ENCODE measurements at places on chromosomes 7 and 10.
A peak's percentile ranks its signal among the peaks of the same experiment; 100 is the strongest.

DNA sequence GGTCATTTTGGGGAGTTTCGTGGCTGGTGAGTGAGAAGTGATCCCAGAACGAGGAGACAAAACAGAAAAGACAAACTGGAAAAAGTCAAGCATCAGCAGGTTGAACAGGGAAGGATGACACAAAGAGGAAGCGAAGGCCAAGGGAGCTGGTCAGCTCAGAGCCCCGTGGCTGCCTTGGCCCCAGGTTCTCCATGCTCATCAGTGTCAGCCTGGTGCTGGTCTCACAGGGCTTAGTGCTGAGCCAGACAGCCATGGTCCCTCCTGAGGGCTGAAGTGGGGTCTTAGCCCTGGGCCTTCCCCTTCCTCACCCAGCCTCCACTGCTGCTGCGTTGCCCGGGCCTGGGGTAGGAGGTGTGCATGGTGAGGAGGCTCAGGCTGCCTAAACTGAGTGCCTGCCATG is 183.6 kb downstream of the PFKFB3 start:
- no peak for DNase-seq

DNA sequence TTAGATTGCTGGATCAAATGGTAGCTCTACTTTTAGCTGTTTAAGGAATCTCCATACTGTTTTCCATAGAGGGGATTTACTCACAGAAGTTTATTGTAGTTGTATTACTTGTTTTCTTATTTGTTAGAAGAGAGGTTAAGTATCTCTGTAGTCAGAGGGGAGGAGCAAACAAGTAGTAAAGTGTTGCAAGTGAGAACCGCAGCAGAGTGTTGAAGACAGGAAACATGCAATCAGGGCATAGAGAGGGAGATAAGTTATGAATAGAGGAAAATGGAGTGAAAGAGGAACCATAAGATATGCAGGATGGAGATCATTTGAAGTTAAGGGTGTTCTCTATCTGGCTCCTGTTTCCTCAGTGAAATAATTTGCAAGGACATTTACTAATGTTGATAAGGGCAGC is 331.4 kb upstream of the TMEM229A start:
- no peak for DNase-seq

GRCh38 chr10:13630231-13630630 is 43.5 kb downstream of the PRPF18 start:
- DNase-seq: no peak

DNA sequence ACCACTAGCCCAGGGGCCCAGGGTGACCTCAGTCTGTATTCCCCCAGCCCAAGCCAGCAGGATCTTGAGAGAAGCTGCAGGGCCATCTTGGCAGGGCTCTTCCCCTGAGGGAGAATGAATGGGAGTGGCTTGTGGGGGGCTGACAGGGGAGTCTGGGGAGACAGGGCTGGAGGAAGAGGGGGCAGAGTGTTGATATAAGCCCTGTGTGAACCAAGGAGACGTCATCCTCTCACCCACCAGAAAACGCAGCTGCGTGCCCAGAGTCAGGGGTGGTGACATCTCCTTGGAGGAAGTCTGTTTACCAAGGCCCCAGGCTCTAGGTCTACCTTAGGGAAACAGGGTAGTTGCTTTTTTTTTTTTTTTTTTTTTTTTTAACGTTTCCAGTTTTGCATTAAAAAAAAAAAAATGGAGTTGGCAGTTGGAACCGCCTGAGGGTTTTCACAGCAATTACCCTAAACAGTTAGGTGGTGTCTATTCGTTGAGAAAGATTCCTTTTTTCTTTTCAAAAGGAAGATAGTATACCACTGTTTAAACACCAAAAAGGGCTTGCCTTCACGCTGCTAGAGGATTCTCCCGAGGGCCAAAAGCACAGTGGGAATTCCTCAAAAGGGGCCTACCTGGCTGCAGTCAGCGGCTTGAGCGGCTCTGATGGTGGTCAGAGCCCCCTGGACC is 113.8 kb downstream of the PRPF18 start:
- no peak for DNase-seq

GRCh38 chr7:114910787-114911186 is 11.1 kb upstream of the MDFIC start:
- DNase-seq: no peak

GRCh38 chr7:5595545-5596045 is 172.0 kb upstream of the TNRC18 start:
- DNase-seq: no peak

- DNase-seq: no peak
These were observed 126.9 kb upstream of the EFCAB10 start for GRCh38 chr7:105707967-105708762.

DNA sequence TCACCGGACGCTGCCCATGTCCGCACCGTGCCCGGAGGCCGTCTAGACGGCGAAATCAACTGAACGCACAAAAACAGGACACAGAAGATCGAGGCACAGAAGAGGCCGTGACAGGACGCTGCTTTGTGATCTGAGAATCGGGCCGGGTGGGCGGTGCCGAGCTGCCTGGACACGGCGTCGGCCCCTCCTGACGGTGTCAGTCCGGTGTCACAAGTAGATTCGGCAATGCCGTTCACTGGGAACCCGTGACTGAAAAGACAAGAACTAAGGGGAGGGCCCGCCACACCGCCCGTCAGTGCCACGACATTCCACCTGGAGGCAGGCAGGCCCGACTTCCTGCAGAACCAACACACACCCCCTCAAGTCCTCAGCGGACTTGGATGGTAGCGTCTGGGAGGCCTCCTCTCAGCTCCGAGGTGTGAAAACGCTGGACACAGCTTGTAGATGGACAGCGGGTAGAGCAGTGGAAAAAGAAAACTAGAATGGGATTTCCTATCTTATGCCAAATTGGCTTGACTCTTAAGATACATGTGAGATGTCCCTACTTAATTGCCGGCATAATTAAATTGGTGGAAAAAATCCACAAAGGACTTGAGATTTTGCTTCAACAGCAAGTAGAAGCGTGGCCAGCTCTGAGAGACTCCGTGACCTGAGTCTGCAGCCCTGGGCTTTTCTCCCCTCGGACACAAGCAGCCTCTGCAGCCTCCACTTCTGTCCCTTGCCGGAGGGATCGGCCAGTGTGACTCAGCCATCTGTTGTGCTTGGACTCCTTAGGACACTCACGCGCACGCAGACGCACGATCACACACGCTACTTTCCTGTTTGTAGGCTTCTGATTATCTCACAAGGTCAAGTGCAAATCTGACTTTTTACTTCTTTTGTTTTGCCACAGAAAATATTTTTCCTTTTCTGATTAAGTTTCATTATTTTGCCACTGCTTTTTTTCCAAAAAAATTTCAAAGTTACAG is 269.0 kb downstream of the DIP2C start:
- DNase-seq: no peak

- no peak for DNase-seq
These were observed 106.0 kb upstream of the PRR15 start for GRCh38 chr7:29457565-29458011.

DNA sequence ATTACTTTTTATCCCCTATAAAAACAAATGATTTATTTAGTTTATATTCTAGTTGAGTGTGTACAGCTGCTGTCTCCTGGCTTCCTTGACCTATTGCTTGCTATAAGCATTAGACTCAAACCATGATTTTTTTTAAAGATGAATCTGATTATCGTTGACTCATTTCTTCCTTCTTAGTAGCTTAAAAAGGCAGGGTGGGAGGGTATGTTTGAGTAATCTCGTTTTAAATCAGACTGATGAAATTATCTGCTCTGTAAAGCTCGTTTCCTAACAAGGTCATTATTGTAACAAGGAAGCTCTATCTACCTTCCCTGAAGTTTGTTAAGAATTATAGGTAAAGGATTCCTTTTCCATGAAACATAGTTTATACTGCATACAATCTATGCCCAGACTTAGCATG is 276.3 kb upstream of the KCND2 start:
- no peak for DNase-seq

DNA sequence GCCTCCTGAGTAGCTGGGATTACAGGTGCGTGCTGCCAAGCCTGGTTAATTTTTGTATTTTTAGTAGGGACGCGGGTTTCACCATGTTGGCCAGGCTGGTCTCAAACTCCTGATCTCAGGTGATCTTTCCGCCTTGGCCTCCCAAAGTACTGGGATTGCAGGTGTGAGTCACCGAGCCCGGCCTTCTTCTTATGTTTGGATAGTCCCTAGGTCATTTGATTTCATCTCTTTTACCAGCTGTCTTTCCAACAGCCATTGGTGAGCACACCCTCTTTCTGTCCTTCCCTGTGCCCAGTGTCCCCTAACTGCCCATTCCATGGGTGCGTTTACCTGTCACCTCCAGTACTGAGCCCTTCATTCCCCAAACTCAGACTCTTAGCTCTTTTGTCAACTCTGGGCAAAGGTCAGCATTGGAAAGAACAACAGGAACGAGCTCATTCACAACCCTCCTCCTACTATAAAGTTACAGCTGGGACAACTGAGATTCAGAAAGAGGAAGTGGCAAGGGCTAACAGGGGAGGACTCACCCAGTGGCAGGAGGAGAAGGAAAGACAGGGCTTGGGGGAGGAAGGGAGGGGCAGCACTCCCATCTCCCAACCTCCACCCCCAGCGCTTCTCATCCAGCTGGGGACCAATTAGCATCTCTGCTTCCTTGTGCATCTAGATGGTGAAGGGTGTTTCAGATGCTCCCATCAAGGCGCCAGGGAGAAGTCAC is 5.6 kb downstream of the SSC4D start:
- DNase-seq: no peak

DNA sequence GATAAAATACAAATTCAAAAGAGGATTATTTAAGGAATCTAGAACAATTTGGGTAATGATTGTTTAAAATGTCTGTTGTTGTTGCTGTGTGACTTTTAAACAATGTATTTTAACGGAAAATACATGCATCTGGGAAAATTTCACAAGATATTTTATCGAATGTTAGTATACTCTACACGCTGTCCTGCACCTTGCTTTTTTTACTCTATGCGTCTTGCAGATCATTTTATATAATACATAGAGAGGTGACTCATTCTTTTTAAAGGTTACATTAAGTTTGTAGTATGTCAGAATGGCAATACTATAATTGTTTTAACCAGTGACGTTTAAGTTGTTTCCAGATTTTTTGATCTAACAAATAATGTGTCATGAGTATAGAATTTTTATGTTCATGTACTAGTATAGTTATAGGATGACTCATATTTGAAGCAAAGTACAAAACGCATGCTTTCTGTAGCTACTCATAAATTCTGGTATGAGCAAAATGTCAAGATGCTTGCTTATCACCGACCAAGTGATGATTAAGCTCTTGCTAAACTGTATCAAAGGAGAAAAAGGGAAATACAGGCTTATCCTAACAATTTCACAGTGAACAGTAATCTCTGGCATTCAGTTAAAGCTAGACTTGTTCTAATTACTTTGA is 4.9 kb downstream of the DKK1 start:
- no peak for DNase-seq

- DNase-seq: no peak
These were observed 355.3 kb upstream of the NPVF start for GRCh38 chr7:25583621-25584020.

DNA sequence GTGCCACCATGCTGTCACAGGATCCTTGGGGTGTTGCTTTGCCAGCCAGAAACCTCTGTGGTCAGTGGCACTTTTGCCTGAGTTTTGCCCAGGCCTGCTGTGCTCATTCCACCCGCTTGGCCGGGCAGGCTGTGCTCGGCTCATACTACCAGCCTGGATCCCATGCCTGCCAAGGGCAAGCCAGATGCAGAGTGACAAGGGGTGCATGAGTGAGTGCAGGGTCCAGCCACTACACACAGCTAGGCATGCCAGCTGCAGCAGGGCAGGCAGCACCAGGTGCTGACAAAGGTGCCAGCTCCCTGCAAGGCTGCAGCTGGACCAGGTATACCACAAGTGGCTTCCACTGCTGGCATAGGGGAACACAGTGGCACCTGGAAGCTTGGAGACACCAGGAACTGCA is 28.6 kb downstream of the C10orf67 start:
- DNase-seq: no peak

GRCh38 chr7:85781606-85782005 is 594.8 kb upstream of the SEMA3D start:
- DNase-seq: no peak

DNA sequence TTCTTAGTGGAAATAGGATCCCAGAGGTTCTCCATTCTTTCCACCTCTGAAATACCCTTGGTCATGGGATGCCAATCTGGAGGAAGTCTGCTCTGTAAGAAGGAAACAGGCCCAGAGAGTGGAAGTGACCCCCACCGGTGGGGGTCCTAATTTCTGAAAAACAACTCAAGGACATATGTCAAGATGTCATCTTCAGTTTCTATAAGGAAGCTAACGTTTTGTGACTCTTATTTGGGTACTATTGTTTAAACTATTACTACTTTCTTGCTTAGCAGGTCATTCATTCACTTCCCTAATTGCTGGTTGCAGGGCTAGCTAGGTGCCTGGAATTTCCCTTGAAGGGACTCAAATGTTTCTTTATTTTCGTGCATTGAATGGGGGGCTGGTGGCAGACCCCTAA is 1.9 kb upstream of the ZNF775 start:
- DNase-seq: no peak

GRCh38 chr7:112789817-112790585 is at the start of gene TMEM168:
TMEM168 (minus strand) TSS chr7:112790393; CDS start chr7:112784825, 5,568 bp downstream.
- peak; percentile 83 for DNase-seq

- DNase-seq: no peak
These were observed 146.9 kb downstream of the SND1 start for GRCh38 chr7:127798769-127799372.

DNA sequence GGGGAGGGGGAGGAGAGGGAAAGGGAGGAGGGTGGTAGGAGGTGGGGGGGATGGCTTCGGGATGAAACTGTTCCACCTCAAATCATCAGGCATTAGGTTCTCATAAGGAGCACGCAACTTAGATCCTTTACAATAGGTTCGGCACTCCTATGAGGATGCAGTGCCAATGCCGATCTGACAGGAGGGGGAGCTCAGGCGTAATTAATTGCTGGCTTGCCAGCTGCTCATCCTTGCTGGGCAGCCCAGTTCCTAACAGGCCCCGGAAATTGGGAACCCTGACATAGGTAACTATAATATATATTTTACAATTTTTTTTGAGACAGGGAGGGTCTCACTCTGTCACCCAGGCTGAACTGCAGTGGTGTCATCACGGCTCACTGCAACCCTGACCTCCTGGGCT is 118.8 kb upstream of the SFMBT2 start:
- no peak for DNase-seq

GRCh38 chr10:62459072-62459471 is 84.9 kb downstream of the ZNF365 start:
- no peak for DNase-seq

DNA sequence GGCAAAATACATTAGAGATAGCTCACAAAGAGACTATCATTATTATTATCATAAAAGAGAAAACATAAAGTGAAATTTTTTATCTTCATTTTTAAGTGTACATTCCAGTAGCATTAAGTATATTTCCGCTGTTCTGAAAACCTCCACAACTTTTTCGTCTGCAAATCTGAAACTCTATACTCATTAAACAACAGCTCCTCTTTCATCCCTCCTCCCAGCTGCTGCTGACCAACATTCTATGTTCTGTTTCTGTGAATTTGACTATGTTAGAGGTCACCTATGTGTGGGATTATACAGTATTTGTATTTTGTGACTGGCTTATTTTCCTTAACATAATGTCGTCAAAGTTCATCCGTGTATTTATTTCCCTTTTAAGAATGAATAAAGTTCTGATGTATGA is 429.3 kb upstream of the TPK1 start:
- DNase-seq: no peak

DNA sequence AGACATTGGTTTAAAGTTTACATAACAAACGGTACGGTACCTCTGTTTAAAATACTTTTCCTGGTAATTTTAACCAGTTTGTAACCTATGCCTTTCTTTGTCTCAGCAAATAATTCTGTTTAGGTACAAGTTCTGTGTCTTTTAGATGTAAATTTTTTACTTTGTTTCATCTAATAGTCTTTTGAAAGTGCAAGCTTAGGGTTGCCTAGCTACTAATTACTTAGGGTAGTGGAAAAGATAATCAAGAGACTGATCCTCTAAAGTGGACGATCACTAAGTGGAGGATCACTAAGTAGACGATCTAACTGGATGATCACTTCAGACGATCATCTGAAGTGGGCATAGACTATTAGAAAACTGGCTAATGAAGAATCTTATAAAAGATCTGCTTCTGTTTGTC is 16.1 kb upstream of the FKBP9 start:
- no peak for DNase-seq

Measured in T follicular helper cell (primary cell).